Non-pigmented ciliary epithelial cell (primary cell): ENCODE measurements at places on chromosomes 4 and X.
A peak's percentile ranks its signal among the peaks of the same experiment; 100 is the strongest.

DNA sequence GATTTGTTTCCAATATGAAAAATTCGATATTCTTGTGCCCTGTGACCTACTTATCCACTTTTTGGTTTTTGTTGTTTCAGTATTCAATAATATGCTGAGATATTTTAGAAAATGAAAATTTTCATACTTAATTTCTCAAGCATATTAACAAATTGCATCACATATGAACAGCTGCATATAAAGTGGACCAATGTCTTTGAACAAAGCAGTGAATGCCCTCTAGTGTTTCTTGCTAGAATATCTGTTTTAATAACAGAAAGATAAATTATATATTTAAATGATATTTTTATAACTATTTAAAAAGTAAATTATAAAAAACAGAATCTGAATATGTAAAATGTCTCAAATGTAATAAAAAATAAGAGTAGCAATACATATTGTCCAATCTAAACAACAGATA, 31.7 kb upstream of the INTU start:
- no peak for DNase-seq

DNA sequence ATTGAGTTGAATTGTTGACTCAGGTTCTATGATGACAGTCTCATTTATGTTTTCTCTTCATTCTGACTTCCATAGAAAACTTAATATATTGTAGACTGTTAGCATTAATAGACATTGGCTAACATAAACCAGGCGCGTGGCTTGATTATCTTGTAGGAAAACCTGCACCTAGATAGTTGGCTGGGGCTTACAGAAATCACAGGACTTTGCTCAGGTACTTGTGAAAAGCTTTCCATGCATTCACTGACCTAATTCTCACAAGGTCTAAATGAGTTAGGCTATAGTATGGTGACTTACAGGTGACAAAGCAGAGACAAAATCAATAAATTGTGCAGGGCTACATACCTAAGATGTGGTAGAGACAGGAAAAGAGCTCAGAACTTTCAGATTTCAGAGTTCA, 212.8 kb downstream of the GPAT3 start:
- DNase-seq: no peak

DNA sequence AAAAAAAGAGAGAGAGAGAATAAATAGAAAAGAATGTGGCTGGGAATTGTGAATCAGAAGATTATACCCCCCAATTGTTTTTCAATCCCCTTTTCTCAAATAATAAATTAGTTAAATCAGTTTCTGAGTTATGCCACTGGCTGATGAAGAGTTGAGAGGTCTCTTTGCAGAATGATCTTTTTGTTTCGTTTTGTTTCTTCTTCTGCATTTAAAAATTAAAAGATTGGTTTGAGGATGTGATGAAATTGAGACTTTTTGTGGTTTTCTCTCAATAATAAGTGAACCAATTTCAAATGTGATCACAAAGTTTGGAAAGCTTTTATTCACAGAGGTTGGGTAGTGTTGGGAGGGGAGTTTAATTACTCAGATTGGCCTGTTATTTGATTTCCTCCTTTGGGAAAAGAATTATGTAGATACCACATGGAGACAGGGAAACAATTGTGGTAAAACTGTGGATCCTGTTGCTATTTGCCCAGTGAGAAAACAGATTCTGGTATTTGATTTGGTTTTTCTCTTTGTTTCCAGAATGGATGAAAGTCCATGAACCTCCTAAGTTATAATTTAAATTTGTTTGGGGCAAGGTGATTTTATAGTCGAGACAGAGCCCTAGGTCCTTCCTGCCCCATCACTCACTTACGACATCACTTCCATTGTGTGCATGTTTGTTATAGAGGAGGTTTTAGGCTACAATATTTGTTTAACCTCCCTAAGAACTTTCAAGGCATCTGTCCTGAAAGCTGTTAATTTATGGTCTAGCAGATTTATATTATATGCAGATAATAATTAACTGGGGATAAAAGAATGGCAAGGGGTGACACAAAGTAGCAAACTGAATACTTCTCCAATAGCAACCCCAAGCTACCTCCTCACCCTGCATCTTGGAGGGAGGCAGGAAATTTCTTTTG, 92.0 kb upstream of the BMPR1B start:
- DNase-seq: no peak

- no peak for DNase-seq
These were observed 68.2 kb upstream of the MAML3 start for GRCh38 chr4:140222171-140222570.

DNA sequence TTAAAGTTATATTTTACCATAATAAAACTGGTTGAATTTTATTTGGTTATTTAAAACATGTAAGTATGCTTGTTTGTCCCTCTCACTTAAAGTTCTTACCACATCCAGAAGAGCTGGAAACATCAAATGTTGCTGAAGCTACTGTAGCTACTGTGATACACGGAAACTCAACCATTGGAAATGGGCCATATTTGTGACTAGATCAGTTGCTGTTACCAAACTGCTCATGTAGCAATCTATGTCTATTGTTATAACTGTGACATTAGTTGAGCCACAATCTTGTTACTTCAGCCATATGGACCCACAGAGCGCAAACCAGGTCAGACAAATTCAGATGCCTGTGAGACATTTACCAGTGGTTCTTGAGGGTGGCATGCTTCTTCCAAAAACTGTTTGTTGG, 41.6 kb downstream of the NDNF start:
- no peak for DNase-seq

DNA sequence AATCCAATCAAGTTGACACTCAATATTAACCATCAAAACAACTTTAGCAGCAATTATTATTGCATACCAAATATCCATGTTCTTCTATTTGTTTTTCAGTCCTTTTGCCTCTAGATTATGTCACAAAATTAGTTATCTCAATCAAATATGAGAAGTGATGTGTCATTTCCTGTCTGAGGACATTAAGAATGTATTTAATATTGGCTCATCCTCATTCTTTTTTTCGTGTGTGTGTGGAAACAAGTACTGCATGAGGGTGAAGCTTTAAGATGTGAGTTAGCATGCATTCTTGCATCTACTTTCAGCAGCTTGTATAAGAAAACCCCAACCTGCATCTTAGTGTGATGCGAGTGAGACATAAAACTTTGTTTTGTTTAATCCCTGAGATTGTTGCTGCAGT, 301.4 kb downstream of the GRIA2 start:
- no peak for DNase-seq

DNA sequence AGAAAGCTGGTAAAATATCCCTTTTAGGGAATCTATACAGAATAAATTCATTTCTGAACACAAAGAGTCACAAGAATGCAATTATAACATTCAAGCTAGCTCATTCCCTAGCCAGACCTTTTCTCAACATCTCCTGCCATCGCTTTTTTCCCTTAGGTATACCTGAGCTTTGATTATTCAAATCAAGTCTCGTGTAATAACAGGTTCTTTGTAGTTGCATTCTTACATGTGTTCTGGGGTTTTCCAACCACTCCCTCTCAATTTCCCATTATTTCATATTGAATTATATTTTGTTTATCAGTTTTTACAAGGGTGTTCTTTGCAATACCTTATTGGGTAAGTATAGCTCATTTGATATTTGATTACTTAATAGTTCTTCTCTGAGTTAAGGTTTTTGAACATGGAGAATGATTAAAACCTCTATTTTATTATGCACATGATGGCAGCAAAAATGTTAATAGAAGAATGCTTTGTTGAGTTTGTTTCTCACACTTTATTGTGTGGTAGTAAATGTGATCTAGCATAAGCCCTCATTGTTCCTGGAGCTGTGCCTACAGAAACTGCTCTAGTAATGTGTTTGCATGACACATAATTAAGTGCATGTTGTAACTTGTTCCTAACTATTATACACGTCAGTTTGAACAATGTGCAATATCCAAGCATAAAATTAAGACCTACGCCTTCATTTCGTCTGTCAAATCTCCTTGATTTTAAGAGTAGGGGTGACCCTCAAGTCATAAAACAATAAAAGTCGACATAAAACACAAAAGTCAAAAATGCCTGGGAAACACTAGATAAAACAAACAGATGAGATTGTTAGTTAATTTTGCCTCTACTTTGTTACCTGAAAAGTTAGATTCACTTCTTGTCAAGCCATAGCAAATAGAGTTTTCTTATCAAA, 124.0 kb upstream of the POF1B start:
- DNase-seq: no peak

GRCh38 chr4:153790962-153791551, 2.2 kb upstream of the SFRP2 start:
- no peak for DNase-seq

GRCh38 chrX:46710425-46710824, 48.5 kb downstream of the SLC9A7 start:
- no peak for DNase-seq

DNA sequence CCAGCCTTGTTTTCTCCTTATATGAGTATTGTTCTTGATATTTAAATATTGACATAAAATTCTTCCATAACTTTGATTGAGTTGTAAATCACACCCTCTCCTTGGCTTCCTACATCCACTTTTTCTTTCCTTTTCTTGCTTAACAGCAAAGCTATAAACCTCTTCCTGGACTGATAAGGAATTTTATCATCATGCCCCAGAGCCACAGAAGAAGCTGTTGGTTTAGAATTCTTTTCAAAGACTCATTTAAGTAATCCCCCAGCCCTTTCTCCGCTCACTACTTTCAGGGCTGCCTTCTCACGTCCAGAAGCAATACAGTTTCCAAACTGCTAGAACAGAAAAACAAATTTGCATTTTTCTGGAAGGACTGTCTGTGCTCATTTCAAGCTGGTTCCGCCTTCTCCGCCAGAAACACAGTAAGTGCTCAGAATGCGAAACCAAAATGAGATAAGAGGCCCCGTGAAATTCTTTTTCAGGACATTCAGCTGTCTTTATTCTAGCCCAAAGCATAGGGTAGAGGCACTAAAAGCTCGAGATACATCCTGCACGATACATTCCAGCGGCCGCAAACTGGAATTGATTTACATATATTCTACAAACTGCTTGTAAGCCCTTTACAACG, 849 bp downstream of the MID1 start:
- DNase-seq: no peak

- no peak for DNase-seq
These were observed 51.1 kb downstream of the UGT2B7 start for GRCh38 chr4:69147334-69147733.

DNA sequence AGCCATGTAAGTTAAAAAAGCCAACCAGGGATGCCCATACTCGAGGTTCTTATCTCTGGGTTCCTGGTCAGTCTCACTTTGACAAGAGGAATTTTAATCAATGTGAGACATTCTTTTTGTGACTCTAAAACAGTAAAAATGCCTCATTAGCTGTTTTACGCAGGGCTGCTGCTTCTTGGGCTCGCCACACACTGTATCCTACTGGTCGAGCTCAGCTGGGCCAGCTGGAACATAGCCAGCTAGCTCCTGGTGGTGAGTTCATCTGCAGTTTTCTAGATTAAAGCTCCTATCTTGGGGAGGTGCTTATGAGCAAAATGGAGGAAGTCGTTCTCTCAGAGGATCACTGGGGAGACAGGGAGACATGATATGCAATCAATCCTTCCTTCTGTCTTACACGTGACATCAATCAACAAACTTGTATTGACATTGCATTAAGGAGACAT, 55.9 kb upstream of the LEF1 start:
- peak; percentile 35 for DNase-seq

DNA sequence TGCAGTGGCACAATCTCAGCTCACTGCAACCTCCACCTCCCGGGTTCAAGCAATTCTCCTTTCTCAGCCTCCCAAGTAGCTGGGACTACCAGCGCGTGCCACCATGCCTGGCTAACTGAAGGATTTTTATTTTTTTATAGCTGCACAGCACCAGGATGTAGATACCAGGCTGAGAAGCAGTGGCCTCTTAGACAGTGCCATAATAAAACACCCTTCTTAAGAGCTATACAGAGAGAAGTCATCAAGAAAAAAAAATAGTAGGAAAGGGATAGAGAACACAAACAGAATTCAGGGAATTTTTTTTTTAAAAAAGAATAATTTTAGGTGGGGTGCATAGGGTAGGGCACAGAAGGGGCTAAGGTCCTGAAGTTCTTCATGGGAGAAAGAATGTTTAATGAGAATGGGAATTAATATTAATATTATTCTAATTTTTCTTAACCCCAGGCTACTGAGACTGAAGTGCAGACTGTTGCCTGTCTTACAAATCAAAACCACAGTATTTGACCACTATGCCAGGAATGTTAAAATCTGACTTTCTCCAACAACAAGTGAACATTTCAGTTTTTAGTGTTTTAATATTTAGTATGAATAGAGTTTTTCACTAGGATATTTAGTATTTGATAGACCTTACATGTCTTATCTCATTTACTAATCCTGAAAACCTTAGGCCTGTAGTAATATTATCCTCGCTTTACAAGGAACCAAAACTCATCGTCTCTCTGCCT, 146.7 kb downstream of the KCNIP4 start:
- DNase-seq: no peak

GRCh38 chr4:41510179-41510578, 27.8 kb upstream of the LIMCH1 start:
- no peak for DNase-seq

DNA sequence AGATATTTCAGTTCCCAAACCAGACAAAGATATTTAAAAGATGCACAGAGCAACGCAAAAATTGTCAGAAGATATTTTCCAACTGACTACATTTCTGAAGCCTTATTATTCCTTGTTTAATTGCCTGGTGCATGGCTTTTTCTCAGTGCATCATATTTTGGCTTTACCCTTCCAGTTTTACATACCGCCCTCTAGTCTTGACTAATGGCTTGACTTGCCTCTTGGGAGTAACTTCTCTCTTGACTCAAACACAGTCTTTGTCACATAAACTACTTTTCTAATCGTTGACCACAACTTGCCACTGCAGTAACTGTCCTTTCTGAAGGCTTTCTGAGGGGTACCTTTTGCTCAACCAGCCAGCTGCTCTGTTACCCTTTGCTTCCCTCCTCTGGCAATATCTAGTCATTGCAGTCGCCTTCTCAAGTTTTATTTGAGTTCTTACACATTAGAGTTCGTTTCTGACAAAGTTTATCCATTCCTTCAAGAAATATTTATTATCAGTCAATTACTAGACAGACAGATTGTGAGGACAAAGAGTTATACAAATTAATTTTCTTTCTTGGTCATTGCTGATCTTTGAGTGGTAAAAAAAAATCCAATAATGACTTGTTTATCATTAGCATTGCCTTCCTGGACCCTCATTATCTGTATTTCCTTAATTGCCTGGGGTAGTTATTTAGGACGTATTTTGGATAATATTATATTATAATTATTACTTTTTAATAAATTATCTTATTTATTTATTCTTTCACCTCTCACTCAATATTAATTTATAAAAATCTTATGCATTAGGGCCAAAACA, 506.9 kb upstream of the PCDH10 start:
- peak; percentile 20 for DNase-seq

DNA sequence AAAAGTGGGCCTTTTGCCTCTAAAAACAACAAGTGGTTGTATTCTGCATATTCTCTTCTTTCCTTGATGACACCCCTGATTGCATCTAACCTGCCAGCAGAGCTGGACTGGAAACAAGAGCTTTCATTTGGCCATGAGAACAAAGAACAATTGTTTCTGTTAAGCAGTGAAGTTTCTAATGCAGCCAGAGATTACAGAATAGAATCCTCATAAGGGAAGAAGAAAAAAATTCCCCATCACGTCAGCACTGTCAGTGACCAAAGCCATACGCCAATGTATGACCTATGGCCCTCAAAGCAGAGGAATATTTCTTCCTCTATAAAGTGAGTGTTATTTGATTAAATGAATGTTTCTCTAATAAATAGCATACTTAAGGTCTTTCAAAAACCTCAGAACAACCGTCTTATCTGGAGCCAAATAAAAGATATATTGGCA, 529.1 kb upstream of the INTU start:
- DNase-seq: no peak

- no peak for DNase-seq
These were observed 56.4 kb downstream of the ABCG2 start for GRCh38 chr4:88102026-88102425.
